ENCODE measurements at places on chromosomes 13 and 19. TPM values are rescaled to one million over a fixed set of nuclear protein-coding genes. Genes with fewer than 3 reads are reported as not detected.

The ZFP82 gene
- total RNA-seq, result 7.8 TPM

The CYP2F1 gene
- not detected for total RNA-seq

The ZNF699 gene
- total RNA-seq, result 23.7 TPM

The PROZ gene
- total RNA-seq, result not detected

- DNase-seq, result no peak
Measured at GRCh38 chr19:23526302-23526701, 131.0 kb upstream of the ZNF91 start.

DNA sequence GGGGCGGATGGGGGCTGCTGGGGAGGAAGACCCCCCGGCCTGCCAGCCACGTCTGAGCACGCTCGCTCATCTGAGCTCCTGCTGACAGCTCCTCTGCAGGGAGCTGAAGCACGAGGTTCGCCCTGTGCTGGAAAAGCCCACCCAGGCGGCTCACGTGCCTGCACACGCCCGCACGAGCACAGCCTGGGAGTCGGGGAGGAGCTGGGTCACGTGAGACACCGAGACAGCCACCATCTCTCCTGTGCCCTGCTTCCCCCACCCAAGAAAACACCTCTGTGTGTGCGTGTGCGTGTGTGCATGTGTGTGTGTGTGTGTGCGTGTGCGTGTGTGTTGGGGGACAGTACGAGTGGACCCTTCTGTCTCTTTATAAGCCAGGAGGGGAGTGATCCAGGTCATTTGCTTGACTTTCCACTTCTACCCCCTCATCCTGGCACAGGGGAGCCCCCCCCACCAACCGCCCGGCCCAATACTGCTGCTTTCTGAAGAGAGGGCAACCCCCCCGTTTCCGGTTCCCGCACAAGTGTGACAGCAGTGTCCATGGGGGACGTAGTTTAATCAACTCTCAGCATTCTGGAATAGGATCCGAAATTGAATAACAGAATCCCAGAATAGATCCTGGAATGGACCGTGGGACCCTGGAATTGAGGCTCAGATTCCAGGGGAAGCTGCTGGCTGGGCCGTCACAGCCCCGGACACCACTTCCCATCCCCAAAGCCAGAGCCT lies 42.5 kb downstream of the CELF5 start:
- no peak for DNase-seq

DNA sequence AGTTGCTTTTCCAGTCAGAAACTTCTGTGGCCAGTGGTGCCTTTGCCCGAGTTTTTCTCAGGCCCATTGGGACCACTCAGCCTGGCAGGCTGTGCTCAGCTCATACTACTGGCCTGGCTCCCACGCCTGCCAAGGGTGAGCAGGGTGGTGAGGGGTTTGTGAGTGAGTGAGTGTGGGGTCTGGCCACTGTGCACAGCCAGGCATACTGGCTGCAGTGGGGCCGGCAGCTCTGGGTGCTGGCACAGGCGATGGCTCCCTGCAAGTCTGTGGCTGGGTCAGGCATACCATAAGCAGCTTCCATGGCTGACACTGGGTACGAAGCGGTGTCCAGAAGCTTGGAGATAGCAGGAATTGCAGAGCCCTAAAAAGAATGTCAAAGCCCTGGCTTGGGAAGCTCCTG lies 161.0 kb downstream of the SLITRK6 start:
- DNase-seq, result no peak

- DNase-seq, result no peak
Measured at GRCh38 chr13:32829269-32829668, 187.0 kb upstream of the KL start.

DNA sequence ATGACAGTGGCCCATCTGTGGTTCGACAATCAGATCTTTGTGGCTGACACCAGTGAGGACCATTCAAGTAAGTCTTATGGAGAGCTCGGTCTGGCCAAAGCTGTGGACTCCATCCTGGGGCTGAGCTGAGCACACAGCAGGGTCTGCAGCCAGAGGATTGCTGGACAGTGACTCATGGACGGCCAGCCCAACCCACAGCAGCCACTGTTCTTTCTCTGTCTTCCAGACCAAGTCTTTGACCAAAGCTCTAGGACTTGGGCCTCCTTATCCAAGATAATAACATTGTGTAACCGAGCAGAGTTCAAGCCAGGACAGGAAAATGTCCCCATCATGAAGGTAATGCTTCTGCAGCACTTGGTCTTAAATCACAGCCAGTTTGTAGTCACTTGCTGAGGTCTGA lies 12.4 kb downstream of the ATP12A start:
- no peak for DNase-seq

DNA sequence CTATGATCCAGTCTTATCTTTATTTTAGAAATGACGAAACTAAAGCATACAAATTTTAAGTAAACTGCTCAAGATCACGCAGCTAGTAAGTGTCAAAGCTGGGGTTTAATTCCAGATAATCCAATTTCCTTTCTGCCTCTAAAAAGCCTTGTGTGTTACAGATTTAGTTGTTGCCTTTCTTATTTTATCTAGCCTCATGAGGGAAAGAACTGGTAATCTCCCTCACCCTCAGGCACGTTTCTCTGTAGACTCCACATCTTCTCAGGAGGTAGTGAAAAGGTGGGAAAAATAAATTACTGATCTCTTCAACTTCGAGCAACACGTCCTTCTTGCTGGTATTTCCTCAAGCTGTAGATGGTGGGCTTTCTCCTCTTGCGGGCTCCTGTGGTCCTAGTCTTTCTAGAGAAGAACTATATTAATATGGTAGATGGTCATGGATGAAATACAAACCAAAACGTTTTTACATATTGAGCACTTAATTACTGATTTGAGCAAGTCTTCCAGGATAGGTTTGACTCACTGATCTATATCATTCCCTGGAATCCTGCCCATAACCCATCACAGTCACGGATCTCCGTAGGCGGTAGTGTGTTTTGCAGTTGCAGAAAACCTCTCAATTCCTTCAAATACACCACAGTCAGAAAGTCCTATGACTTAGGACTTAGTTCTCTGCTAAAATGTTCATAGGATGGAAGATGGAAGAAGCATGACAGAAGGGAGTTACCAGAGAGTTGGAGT lies 519.5 kb downstream of the DCT start:
- no peak for DNase-seq

DNA sequence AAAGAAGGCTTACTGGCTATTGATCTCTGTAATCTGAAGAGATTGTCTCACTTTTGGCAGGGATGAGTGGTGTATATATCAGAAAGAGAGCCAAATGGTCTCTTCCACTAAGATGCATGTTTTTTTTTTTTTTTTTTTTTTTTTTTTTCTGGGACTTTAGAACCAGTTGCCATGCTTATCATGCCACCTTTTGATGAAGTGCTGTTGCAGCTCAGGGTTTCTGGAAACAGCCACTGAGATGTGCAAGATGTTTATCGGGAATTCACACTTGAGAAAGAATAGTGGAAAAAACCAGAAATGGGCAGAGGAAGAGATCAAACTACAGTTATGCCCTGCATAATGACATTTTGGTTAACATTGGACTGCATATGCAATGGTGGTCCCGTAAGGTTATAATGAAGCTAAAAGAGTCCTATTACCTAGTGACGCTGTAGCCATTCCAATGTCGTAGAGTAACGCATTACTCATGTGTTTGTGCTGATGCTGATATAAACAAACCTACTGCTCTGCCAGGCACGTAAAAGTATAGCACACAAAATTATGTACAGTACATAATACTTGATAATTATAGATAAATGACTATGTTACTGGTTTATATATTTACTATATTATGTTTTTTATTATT lies 121.0 kb downstream of the KLF5 start:
- no peak for DNase-seq

GRCh38 chr19:49911381-49912145 lies 14.9 kb upstream of the IL4I1 start:
- DNase-seq, result no peak

- no peak for DNase-seq
Measured at GRCh38 chr19:48988860-48989259, 4.2 kb downstream of the GYS1 start.

- DNase-seq, result no peak
Measured at GRCh38 chr13:113337556-113337955, 26.4 kb downstream of the GRTP1 start.

- DNase-seq, result no peak
Measured at GRCh38 chr19:34089566-34089965, 82.7 kb upstream of the LSM14A start.

- DNase-seq, result no peak
Measured at GRCh38 chr13:44395976-44396694, 22.5 kb downstream of the SERP2 start.

GRCh38 chr13:76440568-76440967 lies 445.6 kb downstream of the KCTD12 start:
- DNase-seq, result no peak

DNA sequence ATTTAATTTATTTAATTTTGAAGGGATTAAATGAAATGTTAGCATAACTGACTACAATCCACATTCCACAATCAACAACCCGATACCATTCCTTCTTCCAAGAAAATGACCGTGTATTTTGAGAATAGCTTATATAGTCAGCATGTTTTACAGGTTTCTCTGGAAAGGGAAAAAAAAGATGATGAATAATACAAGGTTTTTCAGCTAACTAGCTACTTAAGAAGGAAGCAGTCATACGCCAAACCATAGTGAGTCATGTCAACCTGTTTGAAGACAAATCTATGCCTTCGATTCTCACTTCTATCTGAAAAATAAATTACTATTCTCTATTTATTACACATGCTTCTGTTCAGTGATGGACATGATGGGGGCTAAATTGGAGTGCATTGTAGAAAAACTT lies 258.6 kb downstream of the EFNB2 start:
- DNase-seq, result no peak

DNA sequence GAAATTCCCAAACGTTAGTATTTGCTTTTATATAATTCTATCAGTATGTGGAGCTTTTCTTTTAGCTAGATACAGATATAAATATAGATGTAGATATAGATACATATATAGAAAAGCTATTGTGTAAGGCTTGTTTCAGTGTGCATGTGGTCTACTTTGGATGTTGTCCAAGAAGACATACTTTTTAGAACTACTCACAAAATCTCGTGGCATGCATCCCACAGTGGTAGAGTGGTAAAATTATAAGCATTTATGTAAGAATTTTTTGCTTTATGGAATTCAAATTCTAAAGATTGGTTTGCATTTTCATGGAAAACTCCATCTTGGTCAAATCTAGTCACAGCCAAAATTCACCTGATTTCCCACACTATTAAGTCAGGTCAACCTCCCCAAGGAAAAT lies 880.4 kb downstream of the EFNB2 start:
- DNase-seq, result no peak

DNA sequence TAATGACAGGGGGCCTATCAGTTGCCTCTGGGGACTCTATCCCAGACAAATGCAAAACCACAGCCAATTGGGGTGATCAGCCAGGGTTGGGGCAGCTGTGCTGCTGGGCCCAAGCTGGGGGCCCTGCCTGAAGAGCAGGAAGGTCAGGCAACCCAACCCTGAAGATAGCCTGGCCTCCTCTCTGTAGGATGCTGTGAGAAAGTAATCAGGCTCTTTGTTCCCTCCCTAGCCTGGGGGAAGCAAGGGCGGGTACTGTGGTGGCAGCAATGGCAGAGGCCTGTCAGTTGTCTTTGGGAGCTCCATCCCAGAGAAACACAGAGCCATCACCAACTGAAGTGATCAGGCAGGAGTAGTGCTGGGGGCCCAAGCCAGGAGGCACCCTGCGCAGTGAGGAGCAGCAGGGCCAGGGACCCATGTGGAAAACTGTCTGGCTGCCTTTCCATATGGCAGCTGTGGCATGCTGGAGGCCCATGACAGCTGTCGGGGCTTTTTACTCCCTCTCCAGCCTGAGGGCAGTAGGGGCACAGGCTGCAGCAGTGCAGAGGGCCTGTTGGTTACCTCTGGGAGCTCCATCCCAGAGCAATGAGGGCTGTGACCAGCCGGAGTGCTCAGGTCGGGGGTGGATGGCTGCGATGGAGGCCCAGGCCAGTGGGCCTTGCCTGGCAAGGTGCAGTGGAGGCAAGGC lies 73.6 kb upstream of the ATP12A start:
- no peak for DNase-seq

- no peak for DNase-seq
Measured at GRCh38 chr19:6873708-6874431, 13.5 kb upstream of the ADGRE1 start.

All from sigmoid colon (tissue), 7 donors.